Calu3 (cell line): ENCODE measurements at places on chromosomes 7 and 10. TPM values are rescaled to one million over a fixed set of nuclear protein-coding genes. Genes with fewer than 3 reads are reported as not detected.

DNA sequence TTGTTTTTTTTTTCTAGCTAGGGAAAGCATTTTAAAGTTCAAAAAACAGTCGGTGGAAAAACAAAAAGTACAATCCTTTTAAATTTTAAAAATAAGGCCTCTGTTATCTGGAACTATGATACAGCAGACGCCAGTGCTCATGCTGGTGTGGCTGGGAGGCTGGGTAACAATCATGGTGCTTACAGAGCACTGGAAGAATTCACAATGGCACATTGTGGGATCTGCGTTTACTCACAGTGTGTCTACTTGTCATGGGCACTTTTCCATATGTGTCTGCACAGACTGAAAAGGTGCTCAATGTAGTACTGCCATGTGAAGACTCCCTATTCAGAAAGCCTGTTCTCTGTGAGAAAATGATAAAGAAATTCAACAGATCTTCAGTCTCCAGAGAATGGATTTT lies 278.2 kb upstream of the IMMP2L start:
- no peak for DNase-seq

GRCh38 chr7:25951414-25952260 lies 200.4 kb upstream of the NFE2L3 start:
- peak; percentile 24 for DNase-seq

PRKCQ gene
- 0.73 and 1.1 TPM in 2 replicates for total RNA-seq

TRIM8 gene
- total RNA-seq = 52.1 and 66.3 TPM in 2 replicates

DNA sequence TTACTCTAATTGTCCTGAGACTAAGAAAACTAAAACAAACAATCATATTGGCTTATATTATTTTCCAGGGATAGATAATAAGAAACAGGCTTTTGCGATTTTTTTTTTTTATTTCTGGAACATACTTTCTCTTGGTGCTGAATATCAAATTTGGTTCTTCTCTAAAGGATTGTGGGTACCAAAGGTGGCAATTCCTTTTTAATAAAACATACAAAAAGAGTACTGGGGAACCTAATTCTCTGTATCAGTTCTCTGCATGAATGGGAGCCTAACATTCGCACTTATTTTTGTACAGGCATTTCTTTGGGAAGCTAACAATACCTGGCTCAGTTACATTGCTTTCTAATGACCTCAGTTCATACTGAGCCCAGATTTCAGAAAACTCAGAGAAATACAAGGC lies 32.8 kb downstream of the LRRC18 start:
- DNase-seq = no peak

DNA sequence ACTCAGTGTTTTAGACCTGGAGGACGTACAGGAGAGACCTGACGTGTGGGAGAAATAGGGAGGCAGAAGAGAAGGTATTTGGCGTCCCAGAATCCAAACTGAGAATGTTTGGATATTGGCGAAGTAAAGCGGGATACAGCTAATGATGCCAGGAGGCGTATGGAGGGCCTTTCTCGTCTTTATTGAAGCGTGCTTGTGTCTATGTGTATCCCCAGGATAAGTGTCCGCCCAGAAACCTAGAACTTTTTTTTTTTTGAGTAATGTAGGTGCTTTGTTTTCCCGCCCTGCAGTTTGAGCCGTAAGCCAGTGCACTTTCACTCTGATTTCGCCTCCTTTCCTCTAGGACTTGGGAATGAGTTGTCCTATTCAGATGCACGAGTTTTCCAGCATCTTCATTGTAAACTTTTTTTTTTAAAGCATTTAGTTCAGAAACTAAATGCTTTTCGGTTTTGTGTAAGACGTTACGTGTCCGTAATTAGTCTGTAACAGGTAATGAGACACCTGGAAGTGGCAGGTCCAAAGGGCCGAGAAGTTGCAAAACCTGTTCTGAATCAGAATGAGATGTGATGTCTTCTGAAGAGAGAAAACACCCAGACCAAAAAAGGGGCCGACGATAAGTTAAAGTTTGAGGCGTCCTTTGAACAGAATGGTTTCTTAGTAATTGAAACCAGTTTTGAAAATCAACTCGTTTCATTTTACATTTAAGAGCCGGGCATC lies 746 bp downstream of the ARL5B start:
- DNase-seq = peak; percentile 57
